NCI-H526 treated with DMSO at 0.1 percent for 48 hours (cell line): ENCODE measurements at places on chromosomes 7 and 10.

- DNase-seq = no peak
Observed at GRCh38 chr7:105831824-105832535, 44.4 kb downstream of the ATXN7L1 start.

GRCh38 chr10:32189400-32190084, 133.3 kb upstream of the KIF5B start:
- DNase-seq = no peak

GRCh38 chr10:47190802-47191450, 109.1 kb upstream of the GDF10 start:
- DNase-seq = no peak

GRCh38 chr10:132132421-132132841, 54.3 kb upstream of the DPYSL4 start:
- DNase-seq = no peak

GRCh38 chr7:93830141-93830925, 60.2 kb downstream of the TFPI2 start:
- no peak for DNase-seq

DNA sequence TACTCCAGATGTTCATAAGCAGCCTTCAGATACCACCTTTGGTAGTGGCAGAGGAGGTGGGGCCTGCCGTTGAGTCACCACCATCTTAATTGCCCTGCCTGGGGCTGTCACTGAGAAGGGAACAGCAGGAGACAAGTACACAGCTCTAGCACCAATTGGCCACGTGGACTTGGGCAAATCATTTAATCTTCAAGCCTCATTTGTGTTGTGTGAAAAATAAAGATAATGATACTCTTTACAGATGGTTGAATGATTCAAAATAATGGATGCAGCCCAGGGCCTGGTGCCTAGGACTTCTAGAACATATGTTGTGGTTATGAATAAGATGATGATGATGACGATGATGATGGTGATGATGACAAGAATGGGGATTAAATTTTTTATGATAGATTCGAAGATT, 111.9 kb upstream of the ADAM12 start:
- DNase-seq = no peak

GRCh38 chr10:30058570-30059132, 735 bp downstream of the JCAD start:
- no peak for DNase-seq
